ENCODE measurements at places on chromosomes 12 and 14.
A peak's percentile ranks its signal among the peaks of the same experiment; 100 is the strongest.

DNA sequence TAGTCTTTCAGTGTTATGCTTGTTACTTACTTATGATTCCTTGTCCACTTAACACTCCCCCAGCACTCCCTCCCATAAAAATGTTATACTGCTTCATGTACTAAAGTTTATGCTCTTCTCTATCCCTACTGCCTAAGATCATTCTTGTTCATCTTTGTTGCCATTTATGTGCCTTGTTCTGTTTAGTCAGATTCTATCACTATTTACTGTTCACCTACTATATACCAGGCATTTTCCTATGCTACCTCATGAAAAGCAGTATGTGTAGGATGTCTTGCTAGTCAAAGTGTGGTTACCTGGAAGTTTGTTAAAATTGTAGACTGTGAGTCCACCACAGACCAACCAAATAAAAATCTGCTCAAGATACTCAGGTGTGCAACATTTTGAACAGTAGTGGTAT, 23.9 kb downstream of the ERH start:
- no peak for DNase-seq

- DNase-seq: no peak
Measured at GRCh38 chr12:47054659-47055058, 24.8 kb upstream of the PCED1B start.

- DNase-seq: no peak
Measured at GRCh38 chr14:21923820-21924219, 250.2 kb upstream of the OR4E1 start.

GRCh38 chr12:33115716-33116115, 219.1 kb upstream of the PKP2 start:
- DNase-seq: no peak

DNA sequence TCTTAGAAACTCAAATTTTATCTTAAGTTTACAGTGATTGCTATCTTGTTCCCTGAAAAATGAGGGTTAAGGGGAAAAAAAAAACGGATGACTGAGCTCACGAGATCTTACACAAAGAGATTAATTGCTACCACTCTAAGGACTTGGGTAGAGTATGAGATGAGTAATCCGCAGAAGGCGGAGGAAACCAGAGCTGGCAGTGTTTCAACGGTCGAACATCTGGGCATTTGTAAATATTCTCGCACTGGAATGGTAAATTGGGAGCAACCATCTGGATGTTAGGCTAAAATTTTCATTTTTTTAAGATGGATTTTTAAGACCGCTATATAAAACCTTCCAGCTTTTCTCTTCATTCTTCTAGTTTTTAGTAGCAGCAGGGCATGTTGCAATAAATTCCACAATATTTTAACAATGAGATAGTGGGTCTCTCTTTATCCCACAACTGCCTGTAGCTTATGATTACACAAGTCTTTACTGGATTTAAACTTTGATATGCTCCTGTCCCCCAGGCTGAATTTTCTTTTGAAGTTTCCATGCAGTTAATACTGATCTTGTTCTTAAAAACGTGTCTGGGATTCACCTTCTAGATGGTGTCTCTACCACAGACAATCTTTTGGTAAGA, 1324.1 kb downstream of the AACS start:
- no peak for DNase-seq

GRCh38 chr14:105093038-105093430, 27.8 kb upstream of the GPR132 start:
- no peak for DNase-seq

DNA sequence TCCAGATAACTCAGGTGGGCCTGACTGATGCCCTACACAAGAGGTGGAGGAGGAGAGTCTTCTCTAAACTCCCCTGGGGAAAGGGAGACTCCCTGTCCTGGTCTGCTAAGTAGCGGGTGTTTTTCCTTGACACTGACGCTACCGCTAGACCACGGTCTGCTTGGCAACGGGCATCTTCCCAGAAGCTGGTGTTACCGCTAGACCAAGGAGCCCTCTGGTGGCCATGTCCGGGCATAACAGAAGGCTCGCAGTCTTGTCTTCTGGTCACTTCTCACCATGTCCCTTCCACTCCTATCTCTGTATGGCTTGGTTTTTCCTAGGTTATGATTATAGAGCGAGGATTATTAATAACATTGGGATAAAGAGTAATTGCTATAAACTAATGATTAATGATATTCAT, 965.5 kb downstream of the TMEM121 start:
- DNase-seq: no peak

DNA sequence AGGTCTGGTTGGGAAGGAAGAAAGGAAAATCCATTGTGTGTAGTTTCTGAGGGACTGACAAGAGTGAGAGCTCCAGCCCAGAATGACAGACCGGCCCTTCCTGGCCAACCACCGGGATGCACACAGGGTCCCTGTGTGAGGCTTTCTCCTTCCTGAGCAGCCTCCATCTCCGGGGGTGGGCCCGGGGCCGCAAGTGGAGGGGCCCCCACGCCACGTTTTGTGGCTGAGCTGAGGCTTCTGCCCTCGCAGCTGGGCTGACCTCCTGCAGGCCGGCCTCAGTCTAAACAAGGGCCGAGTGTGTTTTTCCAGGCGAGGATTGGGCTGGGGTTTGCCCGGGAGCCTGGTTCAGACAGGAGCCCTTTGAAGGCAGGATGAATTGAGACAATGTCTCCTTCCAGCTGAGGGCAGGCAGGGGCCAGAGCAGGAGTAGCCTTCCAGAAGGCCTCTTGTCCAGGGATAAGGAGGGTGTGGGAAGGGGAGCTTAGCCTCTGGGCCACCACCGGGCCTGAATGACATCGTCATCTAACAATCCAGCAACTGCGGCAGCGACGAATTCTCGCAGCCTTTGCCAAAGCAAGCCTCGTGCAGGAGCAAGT, 96.5 kb upstream of the NCOR2 start:
- DNase-seq: no peak

DNA sequence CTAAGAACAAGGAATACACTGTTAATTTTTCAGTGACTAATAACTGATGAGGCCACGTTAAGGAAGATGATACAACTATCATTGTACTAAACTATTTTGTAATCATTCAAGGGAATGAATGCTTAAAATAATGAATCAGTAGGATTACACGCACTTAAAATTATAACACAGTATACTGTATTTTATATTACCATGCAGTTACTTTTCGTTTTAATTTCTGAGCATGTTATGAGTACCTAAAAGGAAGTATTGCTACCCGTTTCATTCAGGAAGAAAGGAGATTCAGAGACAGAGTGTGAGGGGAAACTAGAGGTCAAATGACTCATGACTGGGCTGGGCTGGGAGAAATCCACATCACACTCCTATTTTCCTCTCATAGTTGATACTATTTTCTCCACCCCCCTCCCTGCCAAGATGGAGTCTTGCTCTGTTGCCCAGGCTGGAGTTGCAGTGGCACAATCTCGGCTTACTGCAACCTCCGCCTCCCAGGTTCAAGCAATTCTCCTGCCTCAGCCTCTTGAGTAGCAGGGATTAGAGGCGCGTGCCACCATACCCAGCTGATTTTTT, 202.0 kb downstream of the PPM1H start:
- DNase-seq: peak; percentile 81

GRCh38 chr14:45253754-45254310, 830 bp upstream of the MIS18BP1 start:
- DNase-seq: peak; percentile 27

GRCh38 chr14:71613168-71613567, 319.1 kb upstream of the RGS6 start:
- no peak for DNase-seq

- no peak for DNase-seq
Measured at GRCh38 chr12:9027161-9028059, 38.1 kb downstream of the KLRG1 start.

DNA sequence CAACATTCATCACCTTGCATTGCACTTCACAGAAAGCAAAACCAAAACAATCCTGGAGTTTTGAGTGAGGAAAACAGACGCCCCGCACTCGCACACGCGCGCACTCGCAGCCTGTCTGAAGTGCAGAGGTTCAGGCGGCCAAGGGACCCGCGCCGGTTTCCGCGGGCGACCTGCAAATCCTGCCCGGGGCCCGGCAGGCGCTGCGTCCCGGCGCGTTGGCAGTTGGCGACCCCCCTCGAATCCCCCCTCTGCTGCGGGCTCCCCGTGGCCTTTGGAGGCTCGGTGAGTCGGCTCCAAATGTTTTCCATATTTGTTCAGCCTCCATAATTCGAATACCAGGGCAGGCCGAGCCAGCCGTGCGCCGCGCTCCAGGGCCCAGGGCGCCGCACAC, at the start of gene SSPN:
Gene SSPN, plus strand, starts transcription at position 324 of the 391 bp plus-strand sequence. CDS start 100 bp downstream, outside the sequence.
- peak; percentile 41 for DNase-seq

- DNase-seq: no peak
Measured at GRCh38 chr14:61695695-61696527, 598 bp downstream of the HIF1A start.

DNA sequence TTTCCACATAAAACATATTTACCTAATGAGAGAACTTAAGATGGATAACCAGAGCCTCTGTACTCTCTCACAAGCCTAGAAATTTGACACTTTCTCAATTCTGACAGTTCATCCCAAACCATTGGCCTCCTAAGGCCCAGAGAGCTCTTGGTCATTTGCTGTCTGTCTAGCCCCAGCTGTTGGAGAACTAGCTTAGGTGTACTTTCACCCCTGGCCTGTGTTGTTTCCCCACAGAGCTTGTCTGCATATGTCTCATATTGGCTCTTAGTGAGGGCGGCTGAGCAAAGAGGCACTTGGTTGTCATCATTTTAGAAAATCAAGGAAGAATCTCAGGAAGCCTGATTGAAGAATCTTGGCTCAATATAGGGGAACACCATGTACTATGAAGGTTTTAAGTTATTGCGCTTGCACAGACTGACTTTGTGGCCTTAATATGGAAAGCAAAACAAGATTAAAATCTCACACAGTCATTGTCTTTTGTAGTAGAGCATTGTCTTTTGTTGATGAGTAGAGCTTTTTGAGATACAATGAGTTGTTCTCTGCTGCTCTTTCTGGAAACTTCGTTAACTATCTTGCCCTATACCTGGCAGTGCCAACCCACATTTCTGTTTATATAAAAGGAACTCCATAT, 324.6 kb downstream of the RAD51B start:
- peak; percentile 44 for DNase-seq

DNA sequence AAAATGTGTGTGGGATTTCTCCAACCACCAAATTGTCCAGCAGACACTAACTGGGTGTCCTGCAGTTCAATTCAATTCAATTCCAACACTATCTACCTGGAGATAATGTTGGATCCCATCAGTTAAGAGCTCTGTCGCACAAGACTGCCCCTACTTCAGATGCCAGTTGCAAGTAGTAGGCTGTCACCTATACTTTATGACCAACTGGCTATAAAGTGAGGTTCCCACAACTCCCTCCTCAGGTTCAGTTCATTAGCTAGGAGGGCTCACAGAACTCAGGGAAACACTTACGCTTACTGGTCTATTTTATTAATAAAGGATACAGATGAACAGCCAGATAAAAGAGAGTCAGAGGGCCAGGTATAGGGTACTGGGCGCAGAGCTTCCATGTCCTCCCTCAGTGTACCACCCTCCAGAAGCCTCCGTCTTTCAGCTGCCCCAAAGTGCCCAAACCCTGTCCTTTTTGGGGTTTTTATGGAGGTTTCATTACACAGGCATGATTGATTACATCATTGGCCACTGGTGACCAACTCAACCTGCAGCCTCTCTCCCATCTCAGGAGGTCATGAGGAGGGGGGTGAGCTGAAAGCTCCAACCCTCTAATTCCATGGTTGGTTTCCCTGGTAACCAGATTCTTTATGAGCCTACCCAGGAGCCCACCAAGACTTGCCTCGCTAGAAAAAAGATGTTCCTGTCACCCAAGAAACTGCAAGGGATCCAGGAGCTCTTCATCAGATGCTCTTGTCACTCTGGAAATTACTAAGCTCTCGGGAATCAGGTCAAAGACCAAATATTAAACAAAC, 7.5 kb upstream of the SERPINA5 start:
- no peak for DNase-seq

GRCh38 chr12:6996040-6996441, 22.2 kb downstream of the LPCAT3 start:
- DNase-seq: peak; percentile 48

DNA sequence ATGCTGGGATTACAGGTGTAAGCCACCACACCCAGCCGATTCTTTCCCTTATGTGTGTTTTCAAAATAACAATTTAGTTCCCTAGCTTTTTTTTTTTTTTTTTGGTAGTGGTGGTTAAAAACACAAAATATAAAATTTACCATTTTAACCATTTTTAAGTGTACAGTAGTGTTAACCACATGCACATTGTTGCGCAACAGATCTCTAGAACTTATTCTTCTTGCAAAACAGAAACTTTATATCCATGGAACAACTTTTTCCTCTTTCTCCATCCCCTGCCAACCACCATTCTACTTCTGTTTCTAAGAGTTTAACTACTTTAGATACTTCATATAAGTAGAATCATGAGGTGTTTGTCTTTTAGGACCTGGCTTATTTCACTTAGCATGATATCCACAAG, 1.1 kb upstream of the NDUFA12 start:
- peak; percentile 11 for DNase-seq

DNA sequence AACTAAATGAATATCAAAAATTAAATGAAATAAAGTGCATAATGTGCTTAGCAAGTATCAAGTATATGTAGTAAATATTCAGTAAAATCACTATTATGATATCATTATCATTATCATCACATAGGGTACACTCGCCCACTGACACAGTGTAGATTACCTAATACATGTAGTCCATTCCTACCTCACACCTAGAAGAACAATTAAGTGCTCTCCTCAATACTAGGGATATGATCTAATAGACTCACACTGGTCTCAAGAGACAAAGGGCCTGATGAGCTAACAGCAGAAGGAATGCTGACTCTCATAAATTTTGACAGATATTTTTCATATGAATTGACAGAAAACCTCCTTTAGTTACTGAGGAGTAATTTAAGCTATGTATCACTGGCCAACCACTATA, 29.1 kb downstream of the FSCB start:
- DNase-seq: no peak

- DNase-seq: peak; percentile 72
Measured at GRCh38 chr12:132602572-132603239, 7.7 kb downstream of the LRCOL1 start.

DNA sequence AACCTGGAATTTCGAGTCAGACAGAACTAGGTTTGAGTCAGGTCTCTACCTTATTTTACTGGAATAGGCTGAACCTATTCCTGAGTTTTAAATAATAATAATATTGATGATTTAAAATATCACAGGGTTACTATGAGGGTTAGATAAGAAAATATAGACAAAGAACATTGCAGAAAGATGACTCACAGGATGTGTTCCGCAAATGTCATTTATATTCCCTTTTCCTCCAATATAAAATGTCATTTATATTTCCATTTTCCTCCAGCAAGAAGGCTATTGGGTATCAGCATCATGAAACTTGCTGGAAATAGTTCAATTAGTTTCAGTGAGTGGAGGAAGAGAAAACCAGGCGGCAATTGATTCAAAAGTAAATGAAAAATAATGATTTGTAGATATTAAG, 163.9 kb upstream of the RASSF8 start:
- no peak for DNase-seq

GRCh38 chr14:82388488-82388887, 854.8 kb upstream of the SEL1L start:
- DNase-seq: no peak

- peak; percentile 66 for DNase-seq
Measured at GRCh38 chr12:97941686-97942354, 479.2 kb downstream of the RMST start.

GRCh38 chr12:113759135-113759534, 207.0 kb downstream of the RBM19 start:
- DNase-seq: no peak

DNA sequence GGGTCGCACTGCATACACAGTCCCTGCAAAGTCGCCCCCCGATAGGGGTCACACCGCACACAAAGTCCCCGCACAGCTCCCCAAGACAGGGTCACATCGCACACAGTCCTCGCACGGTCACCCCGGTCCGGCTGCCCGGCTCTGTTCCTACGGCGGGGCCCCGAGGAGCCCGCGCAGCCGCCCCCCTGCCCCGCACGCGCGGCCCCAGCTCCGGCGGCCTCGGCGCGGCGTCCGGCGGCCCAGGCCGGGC, 300 bp downstream of the SSH1 start:
- DNase-seq: no peak
